ENCODE measurements at places on chromosomes 5 and 9.

- DNase-seq: no peak
Observed at GRCh38 chr5:164071671-164072070, 566.3 kb downstream of the MAT2B start.

DNA sequence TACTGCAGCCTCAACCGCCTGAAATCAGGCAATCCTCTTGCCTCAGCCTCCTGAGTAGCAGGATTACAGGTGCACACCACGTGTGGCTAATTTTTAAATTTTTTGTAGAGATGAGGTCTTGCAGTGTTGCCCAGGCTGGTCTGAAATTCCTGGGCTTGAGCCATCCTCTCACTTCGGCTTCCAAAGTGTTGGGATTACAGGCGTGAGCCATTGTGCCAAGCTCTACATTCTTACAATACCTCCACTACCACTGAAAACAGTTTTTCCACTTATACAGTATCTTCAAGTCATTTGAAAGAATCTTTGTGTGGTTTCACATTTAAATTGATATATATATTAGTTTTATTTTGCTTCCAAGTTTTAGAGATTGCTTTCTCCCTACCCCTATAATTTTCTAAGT is 42.6 kb downstream of the LARP1 start:
- DNase-seq: no peak

GRCh38 chr5:169300468-169301385 is at the start of gene SLIT3:
TSS of gene SLIT3 (minus strand) at chr5:169301139. CDS start at chr5:169300709, 430 bp downstream.
- peak; percentile 15 for DNase-seq

DNA sequence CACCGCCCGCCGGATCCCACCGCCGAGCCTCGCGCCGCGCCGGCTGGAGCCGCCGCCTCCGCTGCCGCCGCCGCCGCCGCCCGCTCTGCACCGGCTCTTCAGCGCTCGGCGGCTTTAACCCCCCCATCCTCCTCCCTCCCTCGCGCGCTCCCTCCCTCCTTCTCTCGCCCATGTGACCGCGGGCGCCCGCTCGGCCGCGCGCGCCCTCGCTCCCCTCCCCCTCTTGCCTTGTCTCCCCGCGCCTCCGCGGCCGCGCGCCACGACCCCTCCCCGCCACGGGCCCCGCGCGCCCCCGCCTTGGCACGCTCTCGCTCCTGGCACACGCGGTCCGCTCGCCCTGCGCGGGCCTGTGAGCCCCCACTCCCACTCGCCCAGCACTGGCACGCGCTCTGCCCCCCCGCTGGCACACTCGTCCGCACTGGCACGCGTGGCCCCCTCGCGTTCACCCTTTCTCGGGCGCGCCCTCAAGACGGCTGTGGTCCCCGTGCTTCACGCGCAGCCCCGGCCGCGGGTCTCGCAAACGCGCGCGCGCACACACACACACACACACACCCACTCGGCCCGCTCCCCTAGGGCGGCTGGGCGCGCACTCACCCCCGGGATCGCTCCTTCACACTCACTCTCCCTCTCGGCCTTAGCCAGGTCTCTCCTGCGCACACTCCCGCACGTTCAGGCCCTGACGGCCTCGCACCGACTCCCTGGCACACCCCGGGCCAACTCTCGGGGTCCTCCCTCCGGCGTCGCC is at the start of gene CNTFR:
Gene CNTFR (minus strand): TSS at position 89 of the 745 bp plus-strand sequence. CDS start 20,743 bp downstream, outside the sequence.
- DNase-seq: no peak

DNA sequence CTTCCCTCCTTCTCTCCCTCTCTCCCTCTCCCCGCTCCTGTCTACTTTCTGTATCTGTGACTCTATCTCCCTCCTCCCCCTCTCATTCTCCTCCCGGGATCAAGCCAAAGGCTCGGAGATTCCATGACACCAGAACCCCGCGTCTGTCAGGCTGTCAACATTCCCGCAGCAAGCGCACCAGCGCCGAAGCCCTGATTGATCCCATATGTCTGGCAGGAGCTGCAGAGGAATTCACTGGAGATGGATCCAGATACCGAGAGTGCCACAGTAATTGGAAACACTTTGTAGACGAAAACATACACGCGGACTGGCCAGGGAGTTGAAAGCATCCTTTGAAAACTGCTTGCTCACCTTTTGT is 300 bp upstream of the SVEP1 start:
- no peak for DNase-seq

DNA sequence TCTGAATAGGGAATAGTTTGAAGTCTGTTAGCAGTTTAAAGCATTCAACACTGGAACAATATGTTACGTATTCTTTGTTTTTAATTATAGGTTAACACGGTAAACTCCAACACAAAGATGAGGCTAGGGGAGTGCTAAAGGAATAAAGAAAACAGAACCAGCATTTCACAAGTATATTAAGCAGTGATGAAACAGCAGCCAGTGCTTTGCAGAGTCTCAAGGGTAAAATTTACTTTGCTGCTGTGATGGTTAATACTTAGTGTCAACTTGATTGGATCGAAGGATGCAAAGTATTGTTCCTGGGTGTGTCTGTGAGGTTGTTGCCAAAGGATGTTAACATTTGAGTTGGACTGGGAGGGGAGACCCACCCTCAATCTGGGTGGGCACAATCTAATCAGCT is 30.0 kb upstream of the GSN start:
- no peak for DNase-seq

DNA sequence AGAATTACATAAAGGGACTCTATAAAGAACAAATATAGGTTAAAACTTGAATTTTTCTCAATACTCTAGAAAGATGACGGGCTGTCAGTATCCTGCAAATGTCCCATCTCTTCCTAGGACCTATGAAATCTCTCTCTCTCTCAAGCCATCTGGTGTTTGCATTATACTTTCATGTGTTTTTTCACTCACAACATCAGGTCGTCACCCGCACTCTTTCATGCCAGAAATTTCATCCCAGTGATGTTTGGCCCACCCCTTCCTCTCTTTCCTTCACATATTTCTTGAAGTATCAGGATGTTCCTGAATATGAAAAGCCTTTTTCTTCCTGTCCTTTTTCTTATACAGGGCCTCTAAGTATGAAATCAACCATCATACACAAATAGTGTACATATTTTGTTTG is 63.3 kb upstream of the GAS1 start:
- no peak for DNase-seq

DNA sequence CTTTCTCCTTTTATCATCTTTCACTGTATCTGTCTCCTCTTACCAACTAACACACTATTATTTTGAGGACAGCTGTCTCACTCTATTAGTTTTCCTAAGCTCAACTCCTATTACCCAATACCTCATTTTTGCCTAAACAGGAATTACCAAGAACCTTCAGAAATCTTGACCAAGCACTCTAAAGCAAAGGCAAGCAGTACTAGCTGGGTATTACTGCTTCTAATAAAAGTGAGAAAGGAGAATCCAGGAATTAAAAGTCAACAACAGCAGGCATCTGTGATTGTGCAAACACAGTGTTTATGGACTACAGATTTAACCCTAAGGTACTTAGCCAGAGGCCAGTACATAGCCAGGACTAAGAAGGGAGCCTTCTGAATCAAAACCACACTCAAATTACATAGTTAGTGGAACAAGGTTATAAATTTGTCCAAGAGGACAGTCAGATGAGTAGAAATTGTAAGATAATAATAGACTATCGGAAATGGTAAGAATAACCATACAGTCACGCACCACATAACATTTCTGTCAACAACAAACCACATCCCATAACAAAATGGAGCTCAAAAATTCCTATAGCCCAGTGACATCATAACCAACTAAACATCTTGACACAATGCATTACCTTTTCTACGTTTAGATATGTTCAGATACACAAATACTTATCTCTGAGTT is 8.3 kb downstream of the RFX3 start:
- no peak for DNase-seq

- DNase-seq: no peak
Observed at GRCh38 chr5:144944936-144945335, 774.3 kb downstream of the KCTD16 start.

GRCh38 chr9:109493648-109494047 is 4.5 kb downstream of the PTPN3 start:
- DNase-seq: no peak

GRCh38 chr5:120083851-120084542 is 380.1 kb upstream of the PRR16 start:
- DNase-seq: no peak

DNA sequence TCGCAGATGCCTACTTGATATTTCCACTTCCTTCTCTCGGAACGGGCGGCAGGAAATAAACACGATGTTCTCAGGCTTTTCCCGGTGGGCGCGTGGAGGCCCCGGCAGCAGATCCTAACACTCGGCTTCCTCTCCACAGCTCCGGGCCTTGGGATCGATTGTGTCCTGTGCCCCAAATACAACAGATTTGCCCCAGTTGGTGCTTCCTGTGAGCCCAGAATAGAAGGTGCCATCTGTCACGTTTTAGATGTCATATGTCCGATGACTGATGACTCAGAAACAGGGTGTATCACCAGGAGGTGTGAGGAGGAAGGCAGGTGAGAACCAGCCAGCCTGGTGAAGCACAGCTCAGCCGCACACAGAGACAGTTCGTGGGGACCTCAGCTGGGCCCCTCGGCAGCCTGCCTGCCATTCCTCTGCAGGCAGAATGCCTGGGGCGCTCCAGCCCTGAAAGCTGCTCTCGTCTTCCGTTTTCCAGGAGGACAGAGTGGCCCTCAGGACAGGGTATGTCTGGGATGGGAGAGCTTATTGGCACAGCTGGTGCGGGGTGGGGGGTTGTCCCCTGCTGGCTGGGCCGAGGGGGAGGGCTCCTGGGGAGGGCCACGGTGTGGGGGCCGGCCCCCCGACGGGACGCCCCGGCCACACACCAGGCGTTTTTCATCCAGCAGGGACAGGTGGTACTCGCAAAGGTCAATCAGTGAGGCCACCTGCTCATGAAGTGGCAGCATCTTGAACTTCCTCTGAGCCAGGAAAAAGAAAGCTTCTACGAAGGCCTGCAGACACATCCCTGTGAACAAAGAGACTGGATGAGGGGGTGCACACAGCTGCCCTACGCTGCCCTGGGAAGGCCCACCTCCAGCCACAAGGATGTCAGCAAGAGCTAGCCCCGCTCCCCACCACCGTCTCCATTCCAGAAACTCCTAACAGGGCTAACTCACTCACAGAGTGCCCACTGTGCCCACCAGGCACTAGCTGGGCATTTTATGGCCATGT is 171.0 kb downstream of the DAB2IP start:
- no peak for DNase-seq

DNA sequence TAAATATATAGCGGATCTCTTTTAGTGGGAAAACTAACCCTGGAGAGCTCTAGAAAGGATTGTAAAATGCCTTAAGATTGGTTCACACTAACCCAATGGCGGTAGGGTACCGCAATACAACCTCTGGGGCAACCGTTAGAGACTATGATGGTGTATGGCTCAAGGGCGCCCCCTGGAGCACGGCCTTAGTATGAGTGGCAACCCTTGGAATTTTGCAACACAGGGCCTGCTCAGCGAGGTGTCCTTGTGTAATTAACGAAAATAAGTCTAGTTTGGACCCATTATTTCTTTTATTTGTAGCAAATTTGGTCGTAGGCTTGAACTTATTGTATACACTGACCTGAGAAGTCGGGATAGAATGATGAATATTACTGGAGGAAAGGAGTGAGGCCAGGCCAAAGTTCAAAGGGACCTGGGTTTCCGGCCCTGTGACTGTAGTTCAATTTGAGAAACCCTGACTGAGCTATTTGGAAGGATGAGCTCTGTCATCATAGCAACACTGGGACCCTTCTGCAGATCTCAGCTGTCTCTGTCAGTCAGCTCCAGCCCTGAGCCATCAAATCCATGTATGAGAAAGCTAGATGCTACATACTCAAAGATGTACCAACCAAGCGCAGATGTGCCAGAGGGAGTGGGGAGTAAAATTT is 54.8 kb downstream of the CAMK4 start:
- no peak for DNase-seq

- no peak for DNase-seq
Observed at GRCh38 chr9:23907343-23907742, 81.3 kb upstream of the ELAVL2 start.

- no peak for DNase-seq
Observed at GRCh38 chr9:86604741-86605140, 250.5 kb upstream of the TUT7 start.

- DNase-seq: no peak
Observed at GRCh38 chr9:94656200-94656599, 16.9 kb upstream of the FBP1 start.

GRCh38 chr9:99392986-99393385 is 170.9 kb downstream of the SEC61B start:
- no peak for DNase-seq

DNA sequence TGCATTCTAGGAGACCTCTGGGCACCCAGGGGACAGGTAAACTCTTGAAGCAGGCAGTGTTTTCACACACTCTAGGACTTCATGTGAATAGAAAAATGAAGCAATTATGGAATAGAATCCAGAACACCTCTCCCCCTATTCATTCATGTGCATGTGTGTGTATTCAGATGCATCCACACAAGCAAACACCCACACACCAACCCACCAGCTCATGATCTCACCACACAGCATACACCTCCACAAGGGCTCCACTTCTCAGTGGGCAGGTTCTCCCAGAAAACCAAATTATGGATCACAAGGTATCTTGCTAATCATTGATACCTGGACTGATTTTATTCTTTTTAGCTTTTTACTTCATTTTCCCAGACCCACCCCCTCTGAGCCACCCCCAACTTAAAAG is 21.2 kb upstream of the HSD17B3 start:
- no peak for DNase-seq

DNA sequence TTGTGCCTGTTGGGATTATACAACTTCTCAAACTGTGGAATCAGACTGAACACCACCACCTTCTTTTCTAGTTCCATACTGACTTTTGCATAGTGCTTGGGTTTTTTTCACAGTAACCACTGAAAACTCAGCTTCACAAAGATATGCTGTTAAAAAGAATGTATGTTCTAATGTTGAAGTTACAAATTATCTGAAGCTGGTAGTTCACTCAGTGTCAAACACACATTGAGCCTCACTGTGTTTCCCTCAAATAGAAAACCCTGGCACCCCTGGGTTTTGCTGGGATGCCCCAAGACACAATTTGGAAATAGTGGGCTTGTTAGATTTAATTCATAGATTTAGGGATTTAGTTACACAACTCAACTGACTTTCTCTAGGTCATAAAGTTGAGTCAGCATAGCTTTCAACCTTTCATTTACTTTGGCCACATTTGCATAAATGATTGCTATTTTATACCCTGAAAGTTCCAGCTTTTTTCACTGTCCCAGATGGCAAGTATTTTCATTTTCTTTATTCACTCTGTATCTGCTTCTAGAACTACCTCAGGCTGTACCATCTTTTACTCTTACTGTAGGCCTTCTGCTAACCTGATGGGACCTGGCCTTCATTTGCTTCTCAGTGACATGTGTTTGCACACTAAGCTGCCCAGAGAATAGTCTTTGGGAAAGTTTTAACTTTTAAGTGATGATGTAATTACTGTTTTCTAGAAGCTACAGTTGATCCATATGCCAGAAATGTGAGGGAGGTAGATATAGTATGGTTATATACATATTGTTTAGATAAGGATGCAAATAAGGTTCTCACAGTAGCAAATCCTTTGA is 115.1 kb downstream of the CDC42SE2 start:
- no peak for DNase-seq

Data from pulmonary artery endothelial cell (primary cell).